Liver (tissue), 10 donors: ENCODE measurements at places on chromosomes 7 and 10.

- no peak for DNase-seq
These were observed 264.4 kb upstream of the MKI67 start for GRCh38 chr10:128390596-128390995.

DNA sequence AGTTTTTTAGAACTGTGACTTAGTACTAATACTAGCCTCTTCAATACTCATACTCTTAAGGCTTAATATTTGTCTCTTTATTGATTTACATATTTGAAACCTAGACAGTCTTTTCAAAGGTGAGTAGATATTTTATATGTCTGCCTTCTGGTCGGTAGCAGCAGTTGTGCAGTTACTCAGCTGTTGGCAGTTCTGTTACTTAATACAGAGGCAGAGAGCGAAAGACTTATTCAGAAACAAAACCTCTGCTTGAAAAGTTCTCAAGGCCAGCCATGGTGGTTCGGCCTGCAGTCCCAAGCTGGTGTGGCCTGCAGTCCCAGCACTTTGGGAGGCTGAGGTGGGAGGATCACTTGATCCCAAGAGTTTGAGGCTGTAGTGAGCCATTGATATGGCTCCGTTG lies 84.2 kb downstream of the AUTS2 start:
- DNase-seq: no peak

DNA sequence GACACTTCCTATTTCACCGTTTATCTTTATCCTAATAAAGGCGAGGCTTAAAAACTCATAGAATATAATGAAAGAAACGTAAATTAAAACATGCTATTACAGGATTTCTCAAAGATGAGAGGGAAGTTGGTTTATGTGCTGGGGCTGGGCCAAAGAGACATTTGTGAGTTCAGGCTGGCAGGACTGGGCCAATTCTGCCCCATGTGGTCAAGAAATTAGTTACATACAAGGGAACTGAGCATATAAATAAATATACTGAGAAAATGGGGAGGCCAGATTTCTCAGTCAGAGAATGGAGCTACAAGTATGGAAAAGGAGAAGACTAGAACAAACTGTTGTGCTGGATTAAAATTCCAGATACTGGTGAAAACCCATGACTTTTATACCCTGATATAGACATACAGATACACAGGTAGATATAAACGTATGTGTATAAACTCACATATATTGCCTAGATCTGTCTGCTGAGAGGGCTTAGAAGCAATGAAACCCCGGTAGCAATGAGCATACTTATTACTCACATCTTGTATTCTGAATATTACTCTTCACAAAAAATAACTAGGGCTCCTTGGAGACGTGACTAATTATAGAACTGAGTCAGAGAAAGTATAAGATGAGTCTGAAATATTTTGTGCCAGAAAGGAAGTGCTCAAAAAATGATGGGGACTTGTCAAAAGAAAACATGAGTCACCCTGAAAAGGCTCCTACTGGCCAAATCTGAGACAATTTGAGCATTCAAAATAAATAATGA lies 155.7 kb upstream of the FGFR2 start:
- no peak for DNase-seq

DNA sequence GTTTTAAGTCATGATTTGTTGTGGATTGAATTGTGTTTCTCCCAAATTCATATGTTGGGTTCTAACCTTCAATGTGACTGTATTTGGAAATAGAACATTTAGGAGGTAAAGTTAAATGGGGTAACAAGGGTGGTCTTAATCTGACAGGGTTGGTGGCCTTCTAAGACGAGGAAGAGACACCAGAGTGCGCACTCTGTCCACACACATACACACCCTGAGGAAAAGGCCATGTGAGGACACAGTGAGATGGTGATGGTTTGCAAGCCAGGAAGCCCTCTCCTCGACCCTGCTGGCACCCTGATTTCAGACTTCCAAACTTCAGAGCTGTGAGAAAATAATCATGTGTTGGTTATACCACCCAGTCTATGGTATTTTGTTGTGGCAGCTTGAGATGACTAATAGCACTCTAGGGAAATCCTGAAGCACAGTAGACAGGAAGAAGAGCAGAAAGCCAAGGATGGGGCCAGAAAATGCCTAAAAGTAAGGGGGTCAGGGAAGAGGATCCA lies 28.0 kb upstream of the SEM1 start:
- DNase-seq: no peak

GRCh38 chr7:7761974-7762779 lies 43.8 kb upstream of the RPA3 start:
- DNase-seq: no peak

DNA sequence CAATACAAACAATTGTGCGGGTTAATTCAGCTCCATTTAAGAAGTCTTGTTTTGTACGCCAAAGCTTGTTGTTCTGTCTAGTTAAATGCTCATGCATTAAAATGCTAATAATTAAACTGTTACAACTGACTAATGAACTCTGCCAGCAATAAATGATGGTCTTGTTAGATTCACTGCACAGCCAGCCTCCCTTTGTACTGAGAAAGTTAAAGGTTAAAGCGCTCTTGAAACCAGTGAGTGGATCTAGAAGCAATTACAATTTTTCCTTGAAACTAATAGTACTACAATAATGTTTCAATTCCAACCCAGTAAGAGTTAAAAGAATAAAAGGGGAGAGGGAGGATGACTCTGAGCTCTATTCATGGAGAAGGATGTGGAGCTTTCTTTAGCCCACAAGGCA lies 233.0 kb downstream of the EMX2 start:
- DNase-seq: no peak

DNA sequence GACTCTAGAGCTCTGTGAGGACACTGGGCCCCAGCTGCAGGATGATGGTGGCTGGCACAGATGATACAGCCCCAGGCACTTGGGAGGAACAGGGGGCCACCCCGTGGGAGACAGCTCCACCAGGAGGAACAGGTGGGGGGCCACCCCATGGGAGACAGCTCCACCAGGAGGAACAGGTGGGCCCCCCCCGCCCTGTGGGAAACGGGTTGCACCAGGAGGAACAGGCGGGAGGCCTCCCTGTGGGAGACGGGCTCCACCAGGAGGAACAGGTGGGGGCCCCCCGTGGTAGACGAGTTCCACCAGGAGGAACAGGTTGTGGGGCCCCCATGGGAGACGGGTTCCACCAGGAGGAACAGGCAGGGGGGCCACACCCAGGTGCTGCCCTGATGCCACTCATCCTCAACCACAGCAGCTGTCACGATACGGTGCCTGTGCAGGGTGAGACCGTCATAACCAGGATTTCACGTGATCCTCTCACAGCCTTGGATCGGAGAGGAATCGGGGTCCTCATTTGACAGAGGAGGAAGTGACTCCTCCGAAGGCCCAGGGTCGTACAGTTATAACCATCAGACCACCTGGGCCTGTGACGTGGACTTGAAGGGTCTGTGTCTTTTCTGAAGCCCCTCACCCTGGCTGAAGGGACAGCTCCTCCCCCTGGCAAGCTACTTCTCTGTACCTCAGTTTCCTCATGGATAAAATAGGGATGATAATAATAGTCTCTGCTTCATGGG lies 49.2 kb upstream of the NANOS1 start:
- peak; percentile 28 for DNase-seq

DNA sequence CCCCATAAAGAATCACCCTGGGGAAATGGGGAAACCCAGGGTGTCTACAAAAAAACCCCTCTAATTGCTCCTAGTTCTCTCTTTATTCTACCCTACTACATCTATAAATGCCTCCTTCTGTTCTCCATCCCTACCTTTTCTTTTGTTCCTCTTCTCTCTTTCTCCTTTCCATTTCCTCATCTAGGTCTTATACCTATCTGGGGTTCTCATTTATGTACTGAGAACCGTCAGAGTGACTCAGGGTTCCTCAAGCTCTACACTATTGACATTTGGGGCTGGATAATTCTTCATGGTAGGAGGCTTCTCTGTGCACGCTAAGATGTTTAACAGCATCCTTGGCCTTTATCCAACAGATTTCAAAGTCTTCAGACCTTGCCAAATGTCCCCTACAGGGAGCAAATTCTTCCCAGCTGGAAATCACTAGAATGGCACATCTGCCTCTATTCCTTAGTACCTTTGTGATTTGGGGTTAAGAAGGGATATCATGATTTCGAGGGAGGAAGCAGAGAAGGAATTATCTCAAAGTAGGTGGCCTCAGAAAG lies 137.4 kb upstream of the PTN start:
- no peak for DNase-seq

DNA sequence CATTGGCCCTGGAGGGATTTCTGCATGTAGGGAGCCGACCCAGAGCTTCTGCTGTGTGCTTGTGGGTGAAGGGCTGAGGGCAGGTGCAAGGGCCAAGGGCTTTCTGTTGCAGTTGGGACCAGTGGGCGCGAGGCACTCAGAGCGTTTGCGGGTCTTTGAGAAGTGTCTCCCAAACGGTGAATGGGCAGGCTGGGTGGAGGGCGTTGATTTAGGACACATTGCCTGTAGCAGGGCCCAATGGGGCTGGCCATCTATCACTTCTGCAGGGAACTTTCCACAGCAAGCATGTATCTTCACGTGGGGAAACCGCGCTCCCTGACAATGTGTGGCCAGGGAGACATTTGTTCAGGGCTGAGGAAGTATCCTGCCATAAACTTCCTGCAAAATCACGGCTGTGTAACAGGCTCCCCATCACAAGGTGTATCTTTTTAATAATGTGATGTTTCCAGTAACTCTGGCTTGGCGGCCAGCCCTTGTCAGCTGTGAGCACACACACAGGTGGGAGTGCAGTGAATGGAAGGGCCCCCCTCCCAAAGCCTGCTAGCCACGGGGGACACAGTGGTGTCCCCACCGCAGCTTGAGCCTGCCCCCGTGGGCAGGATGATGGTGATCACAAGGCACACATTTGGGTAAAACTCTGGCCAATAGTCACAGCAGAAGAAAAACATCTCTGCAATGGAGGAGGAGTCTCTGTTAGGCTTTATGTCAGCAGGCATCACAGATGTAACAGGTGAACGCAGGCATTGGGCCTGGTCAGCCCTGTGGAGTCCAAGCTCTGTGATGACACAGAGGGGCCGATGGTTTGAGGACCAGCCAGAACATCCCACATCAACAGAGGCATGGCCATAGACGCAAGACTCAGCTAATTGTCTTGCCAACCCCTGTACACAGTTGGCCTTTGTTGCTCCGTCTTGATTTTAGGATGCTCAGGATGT lies 84.3 kb downstream of the GLRX3 start:
- no peak for DNase-seq

DNA sequence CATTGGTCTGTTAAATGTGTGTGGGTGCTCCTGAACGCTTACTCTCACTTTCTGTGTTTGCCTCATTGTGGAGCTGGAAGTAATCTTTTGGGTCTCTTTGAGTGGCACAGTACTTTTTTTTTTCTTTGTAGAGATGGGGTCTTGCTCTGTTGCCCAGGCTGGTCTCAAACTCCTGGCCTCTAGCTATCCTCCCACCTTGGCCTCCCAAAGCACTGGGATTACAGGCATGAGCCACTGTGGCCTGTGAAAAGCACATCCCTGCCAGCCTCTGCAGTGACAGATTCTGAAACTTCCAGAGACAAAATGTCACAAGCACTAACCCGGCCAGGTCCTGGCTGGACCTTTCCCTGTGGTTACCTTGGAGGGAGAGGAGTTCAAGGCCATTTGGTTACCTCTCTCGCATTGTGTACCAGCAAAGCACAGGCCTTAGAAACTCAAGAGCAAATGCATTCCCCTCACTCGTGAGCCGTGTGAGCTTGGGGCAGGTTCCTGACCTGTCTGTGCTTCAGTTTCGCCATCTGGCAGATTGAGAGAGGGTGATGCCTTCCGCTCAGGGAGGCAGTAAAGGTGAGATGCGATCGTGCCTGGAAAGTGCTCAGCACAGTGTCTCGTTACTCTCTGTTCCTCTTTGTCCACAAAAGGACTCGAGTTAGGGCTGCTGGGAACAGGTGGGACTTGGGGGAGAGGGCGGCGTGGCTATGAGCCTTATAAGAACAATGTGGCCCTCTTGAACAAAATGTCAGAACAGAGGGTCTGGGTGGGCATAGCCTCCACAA lies 72.6 kb upstream of the SEPHS1 start:
- no peak for DNase-seq

DNA sequence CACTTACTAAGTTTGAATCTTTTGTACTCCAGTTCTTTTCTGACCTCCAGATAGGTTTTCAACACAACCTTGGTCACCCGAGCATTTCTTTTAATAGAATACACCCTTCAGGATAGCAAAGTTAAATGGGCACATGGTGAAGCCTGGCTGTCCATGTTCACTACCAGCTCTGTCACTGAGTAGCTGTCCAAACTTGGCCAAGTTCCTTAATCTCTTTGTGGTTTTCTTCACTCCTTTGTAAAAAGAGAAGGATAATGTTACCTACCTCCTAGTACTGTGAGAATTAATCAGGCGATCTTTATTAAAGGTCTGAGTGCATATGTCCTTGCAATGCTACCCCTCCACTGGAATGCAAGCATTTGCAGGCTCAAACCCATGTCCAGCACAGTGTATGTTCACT lies 128.1 kb upstream of the PTPRZ1 start:
- no peak for DNase-seq

GRCh38 chr10:114995468-114996247 lies 57.7 kb downstream of the TRUB1 start:
- DNase-seq: no peak

DNA sequence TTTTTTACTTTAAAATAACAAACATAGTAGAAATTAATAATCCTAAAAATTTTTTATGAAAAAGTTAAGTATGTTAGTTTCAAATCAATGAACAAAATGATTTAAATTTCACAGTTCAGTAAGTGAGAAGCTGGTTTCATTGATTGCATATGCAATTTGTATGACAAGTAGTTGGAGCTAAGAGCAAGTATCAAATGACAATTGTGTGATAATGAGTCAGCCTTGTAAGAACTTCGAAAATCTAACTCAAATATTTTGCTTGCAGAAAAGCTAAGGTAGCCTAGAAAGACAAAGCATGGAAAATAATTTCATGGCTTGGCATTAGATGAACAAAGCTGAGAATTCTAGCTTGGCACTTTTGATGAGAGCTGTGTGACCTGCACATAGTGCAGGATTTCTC lies 111.5 kb downstream of the HDAC9 start:
- DNase-seq: no peak

DNA sequence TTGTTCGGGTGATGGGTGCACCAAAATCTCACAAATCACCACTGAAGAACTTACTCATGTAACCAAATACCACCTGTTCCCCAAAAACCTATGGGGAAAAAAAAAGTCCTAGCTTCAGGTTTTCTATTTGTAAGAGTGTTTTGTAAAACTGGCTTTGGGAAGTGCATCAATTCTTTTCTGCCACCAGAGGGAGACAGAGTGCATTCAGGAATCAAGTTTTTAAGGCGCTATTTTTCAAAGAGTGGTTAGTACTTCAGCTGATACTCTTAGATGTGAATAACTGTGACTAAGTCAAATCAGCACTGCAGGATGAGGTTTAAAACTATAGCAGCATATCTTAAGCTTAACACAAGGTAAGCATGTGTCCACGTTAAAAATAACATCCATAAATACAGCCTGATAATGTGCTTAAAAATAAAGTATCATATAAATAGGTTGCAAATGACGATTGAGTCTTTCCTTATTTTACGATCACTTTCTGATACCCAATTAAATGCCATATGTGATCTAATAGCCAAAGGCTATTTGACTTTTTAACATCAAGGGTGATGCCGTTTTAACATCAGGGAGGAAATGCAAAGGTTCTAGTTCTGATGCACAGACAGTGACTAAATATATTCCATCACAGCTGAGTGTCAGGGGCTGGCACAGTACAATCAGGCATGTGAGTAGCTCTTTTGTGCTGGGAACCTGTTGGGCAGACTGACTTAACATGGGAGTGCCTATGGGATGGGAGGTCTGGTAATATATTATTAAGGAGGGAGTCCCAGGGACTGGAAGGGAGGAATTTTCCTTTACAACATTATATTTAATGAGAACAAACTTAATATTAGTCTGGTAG lies 10.6 kb upstream of the LYZL2 start:
- DNase-seq: no peak

- no peak for DNase-seq
These were observed 65.7 kb downstream of the GTF2IRD1 start for GRCh38 chr7:74519395-74519794.
